ENCODE measurements at places on chromosomes 7 and 10.

DNA sequence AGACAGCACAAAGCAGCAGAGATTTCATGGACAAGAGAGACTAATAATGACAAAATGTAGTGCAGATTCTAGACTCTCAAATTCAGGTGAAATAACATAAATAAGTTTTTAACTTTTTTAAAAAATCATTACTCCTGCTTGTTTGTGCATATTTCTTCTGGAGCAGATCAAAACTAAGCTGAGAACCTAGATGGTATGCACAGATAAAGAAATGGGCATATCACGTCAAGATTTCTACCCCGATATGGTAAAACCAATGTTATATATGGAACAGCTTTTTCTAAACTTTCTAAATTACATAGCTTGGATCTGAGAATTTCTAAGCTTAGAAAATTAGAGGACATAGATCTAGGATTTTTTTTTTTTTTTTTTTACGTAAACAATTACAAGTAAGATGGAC, 18.2 kb downstream of the TWIST1 start:
- DNase-seq, result no peak

DNA sequence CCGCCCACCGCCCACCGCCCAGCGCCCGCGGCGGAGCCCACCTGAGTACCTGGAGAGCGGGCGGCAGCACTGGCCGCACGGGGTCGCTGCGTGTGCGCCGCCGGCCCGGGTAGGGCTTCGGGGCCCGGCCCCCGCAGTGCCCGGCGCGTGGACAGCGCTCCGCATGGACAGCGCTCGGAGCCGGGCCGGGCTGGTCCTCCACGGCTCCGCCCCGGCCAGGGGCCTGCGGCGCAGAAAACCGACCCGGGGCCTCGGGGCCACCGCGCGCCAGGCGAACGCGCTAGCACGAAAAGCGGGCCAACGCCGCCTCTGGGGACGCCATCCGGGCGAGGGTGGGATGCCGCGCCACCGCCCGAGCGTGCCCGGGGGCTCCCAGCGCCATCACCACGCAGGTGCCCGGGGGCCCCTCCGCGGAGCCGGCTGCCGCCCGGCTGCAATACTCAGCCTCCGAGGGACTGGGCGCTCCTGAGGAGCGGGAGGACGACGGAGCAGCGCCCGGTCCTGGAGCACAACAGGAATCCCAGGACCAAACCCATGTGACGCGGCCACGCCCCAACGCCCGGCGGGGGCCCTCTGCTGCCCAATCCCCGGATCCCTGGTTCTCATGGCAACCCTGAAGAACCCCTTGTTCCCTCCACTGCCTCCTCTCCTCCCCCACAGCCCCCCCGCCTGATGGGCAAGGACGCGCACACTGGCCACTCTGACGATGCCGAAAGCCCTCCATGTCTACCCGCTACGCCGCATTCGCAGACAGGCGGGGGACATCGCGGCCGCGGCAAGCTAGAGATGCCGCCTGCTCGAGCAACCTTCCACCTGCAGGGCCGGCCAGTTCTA, at the start of gene GRB10:
GRB10 (minus strand) TSS at position 522 of the 834 bp plus-strand sequence. CDS start 50,574 bp downstream, outside the sequence.
- DNase-seq, result no peak

- DNase-seq, result no peak
These were observed 8.4 kb downstream of the EIF4H start for GRCh38 chr7:74182453-74183090.

- no peak for DNase-seq
These were observed 248.8 kb upstream of the NEBL start for GRCh38 chr10:21145751-21146435.

GRCh38 chr7:135879233-135879632, 97.9 kb downstream of the MTPN start:
- DNase-seq, result no peak

- DNase-seq, result no peak
These were observed 254.9 kb downstream of the TRIL start for GRCh38 chr7:28703037-28703765.
